ENCODE measurements at places on chromosomes 3 and 15.
A peak's percentile ranks its signal among the peaks of the same experiment; 100 is the strongest.

GRCh38 chr3:192215-192929, 4.2 kb upstream of the CHL1 start:
- DNase-seq: no peak

DNA sequence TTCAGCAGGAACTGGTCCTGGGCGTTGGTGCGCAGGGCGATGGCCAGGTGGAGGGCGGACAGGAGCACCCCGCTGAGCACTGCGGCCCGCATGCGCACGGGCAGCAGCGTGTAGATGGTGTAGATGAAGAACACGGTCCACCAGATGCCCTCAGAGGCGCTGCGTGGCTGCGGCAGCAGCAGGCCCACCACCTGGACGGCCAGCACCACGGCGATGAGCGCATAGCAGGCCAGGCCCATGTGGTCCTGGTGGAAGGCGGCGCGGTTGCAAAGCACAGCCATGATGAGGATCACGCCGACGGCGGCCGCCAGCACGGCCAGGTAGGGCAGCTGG, 1.5 kb downstream of the ADCY5 start:
- no peak for DNase-seq

DNA sequence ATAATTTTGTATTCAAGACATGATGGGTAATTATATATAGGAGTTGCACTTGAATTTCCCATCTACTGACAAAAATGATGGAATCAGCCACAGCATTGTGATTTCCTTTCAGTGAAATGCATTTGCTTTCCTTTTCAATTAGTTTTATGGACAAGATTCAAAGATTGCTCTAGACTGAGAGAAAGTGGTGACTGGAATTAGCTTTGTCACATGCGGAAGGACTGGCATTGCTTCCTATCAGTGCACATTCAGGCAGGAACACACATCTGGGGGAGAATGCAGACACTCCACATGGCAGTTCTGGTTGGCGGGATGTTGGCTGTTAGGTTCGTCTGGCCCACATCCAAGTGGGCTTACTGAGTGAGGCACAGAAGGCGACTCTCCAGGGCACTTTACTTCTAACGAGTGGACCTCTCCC, 399.3 kb upstream of the RGMA start:
- DNase-seq: no peak

GRCh38 chr15:43901495-43901894, 74.7 kb downstream of the WDR76 start:
- DNase-seq: no peak

DNA sequence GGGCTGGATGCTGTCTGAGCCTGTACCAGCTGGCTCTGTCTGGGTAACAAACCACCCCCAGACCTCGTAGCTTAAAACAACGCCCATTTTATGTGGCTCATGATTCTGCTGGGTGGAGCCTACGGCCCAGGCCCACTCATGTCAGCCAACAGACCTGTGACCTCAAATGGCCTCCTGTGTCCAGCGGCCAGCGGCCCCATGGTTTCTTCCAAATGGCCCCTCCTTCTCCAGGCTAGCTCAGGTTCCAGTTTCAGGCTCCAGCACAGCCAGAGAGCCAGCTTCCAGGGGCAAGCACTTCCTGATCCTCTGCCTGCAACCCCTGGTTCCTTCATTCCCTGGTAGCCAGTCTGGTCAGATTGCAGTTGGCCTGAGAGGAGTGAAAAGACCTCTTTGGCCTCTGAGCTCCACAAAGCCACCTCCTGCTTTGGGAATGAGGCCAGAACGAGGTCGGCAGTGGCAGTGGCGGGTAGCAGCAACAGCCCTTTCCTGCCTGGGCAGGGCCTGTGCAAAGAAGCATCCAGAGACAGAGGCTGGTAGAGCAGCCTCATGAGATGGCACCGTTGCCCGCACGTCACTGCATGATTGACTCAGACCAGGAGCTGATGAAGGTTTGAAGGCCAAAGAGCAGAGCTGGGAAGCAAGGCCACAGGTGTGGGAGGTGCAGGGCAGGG, 21.0 kb upstream of the PLXNA1 start:
- no peak for DNase-seq

DNA sequence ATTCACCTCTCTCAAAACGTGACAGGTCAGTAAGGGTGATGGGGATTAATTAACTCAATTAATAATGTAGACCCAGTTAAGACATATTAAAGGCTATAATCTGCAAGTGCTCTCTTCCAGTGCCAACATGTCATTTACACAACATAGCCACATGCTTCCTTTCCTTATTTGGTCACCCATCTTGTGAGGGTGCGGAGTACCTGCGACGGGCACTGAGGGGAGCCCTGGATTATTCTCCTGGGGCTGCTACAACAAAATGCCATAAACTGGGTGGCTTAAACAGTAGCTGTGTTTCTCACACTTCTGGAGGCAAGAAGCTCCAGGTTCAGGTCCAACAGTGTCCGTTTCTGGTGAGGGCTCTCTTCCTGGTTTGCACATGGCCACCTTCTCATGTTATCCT, 157.4 kb upstream of the LRTM1 start:
- DNase-seq: no peak

DNA sequence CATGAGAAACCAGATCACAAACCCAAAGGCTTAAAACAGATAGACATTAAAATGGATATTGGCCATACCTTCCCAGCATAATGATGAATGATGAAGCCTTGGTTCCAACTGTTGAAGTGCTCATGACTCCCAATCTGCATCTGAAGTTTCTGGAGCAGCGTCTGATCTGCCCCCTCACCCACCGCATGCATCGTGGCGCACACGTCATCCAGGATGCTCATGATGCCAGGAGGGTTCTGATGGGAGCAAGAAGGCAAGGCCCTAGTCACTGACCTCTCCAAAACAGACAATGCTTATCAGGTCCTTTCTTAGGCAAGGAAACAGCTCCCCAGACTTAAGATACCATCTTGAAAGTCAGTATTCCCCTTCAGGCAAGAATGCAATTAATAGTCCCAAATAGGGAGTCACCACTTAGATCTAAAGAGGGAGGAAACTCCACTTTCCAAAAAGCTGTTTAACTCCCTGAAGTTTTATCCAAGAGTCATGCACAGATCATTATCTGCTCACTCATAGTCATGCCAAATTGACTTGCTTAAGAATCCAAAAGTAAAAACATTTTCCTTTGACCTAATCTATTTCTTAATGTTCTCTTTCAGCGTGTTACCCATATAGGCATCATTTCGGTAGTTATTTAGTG, 2.1 kb downstream of the LDHAL6B start:
- DNase-seq: no peak

- no peak for DNase-seq
Observed at GRCh38 chr15:50135031-50135551, 16.1 kb upstream of the ATP8B4 start.

GRCh38 chr3:22451501-22451900, 700.5 kb upstream of the ZNF385D start:
- DNase-seq: no peak

DNA sequence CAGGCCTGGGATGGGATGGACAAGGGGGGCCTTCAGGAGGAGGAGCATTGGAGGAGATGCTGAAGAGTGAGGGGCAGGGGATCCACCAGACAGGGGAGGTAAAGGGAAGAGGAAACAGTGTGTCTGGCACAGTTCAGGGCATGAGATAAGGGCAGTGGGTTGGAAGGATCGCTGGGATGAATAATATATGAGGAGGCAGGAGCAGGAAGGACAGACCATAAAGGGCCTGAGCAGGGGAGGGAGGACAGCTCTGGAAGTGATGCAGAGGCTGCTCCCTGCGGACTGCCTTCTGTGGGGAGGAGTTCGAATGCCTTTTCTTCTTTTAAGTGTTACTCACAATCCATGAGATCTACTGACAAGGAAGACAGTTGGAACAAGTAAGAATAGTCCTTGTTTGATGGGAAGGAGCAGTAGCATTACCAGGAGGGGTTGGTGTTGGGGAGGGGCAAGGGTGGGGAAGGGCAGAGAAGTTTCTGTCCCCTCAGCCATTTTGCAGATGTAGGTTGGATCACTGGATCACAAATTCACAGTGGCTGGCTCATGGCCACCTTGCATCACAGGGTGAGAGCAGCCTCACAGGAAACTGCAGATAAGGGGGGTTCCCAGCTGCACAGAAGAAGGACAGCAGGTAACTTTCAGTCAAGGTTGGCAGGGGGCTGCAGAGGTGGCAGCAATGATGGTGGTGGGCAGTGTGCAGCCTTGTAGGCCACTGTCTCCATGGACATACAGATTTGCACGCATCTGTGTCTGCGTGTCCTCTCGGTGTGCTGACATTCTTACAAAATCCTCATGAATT, 91.9 kb upstream of the SNRPN start:
- peak; percentile 13 for DNase-seq

DNA sequence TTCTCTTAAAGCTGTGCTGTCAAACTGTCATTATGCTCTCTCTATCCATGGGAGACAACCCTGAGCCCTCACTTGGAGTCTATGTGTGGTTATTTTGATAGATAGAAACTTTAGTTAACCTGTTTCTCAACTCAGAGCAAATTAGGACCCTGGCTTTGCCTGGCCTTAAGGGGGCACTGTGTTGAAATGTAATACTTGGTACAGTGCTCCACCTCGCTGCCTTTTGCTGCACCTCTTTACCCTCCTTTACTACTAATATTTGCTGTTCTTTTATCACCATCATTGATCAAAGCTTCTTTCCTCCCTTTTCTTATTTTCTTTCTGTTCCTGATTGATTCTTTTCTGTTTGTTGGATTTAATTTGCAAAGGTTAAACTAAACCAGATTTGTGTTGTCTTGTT, 34.3 kb downstream of the STT3B start:
- DNase-seq: no peak

GRCh38 chr15:64456634-64457108, 3.7 kb upstream of the ZNF609 start:
- DNase-seq: no peak

DNA sequence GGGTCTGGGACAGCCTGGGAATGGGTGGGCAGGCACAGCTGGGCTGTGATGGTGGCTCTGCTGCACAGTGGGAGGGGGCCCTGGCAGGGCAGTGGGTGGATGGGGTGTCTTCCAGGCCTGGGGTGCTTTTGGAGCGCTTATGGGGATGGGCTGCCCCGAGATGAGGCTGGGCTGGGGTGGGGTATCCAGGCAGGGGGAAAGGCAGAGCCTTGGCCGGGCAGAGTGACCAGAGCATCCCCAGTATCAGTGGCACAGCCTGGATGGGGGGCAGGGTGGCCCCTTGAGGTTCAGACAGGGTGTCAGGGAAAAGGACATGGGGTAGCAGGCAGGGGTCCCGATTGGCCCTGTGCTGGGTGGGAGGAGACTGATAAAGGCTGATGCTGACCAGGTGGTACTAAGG, 26.6 kb downstream of the HDAC11 start:
- DNase-seq: no peak

- no peak for DNase-seq
Observed at GRCh38 chr3:74479915-74480314, 134.5 kb downstream of the CNTN3 start.

DNA sequence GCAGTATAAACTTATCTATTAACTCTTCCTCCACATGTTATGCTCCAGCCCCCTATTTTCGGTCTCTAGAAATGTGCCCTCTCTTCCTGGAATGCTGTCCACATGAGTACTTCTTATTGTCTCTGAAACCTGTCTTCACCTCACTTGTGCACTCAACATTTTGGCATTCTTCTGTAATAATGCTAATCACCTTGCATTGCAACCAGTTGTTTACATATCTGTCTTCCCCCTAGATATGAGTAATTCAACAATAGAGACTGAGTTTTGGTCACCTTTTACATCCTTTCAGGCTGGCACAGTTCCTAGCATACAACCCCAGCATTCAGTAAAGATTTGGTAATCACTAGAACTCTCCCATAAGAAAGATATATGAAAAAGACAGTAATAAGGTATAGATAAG, 17.2 kb downstream of the CCDC80 start:
- no peak for DNase-seq

DNA sequence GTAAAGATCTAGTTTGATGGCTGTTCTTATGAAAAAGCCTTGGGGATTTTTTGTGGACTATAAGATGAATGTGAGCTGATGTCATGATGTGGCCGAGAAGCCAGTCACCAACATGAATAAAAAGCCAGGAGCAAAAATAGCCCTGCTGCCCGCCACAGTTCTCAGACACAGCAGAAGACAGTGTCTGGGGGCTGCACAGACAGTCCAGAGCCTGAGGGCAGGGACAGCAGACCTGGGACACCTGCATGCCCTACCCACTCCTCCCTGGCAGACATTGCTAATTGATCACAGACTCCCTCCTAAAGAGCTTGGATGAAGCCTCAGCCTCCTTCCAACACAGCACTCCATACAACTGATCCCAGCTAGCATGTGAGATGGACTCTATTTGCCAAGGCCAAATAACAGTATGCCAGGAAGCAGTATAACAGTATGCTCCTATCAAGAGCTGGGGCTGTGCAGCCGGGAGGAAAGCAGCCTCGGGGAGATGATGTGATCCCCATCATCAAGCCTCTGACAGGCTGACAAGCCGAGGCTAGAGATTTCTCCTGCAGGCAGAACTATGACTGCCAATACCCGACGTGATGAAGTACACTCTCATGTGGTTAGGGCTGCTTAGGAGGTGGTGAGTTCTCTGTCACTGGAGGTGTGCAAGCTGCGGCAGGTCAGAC, 105.4 kb upstream of the RPL32 start:
- DNase-seq: no peak

DNA sequence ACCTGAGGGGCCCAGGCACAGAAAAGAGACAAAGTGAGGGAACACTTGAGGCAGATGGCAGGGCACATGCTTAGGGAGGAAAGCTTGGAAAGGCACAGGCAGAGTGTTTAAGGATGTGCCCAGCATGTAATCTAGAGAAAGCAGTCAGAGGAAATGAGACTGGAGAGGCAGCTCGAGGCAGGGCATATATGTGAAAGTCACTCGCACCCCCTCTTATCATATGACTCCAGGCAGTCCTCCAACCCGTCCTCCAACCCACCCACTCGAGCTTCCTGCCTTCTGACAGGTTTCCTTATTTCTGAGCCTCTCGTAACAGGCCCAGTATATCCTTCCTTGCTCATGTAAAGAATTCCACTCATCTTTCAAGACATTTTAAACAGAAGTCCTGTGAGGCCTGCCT, 294.0 kb downstream of the SOX2 start:
- no peak for DNase-seq

DNA sequence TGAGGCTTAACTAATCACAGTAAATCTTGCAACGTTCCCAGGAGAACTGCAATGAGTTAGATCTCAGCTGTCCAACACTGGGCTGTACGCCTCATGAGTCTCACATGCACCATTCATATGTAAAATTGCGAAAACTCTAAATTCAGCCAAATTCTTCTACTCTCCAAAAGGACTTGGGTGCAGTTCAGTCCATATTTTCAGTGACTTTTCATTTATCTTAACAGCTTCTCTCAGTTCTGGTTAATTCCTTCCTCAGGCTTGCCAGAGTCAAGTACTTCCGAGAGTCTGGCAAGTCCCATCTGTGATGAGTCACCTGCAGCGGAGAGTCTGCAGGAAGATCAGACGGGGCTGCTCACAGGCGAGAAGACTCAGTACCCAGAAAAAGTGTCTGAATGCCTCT, 11.5 kb downstream of the CCDC80 start:
- DNase-seq: peak; percentile 92

- no peak for DNase-seq
Observed at GRCh38 chr3:6097556-6097955, 763.4 kb upstream of the GRM7 start.

All from fibroblast of skin of abdomen (primary cell).